ENCODE measurements at places on chromosomes 16 and 17. TPM values are rescaled to one million over a fixed set of nuclear protein-coding genes. Genes with fewer than 3 reads are reported as not detected.
A peak's percentile ranks its signal among the peaks of the same experiment; 100 is the strongest.

Gene TBC1D26
- total RNA-seq, result 0.32 TPM

Gene CCL7
- total RNA-seq, result not detected

Gene ST6GALNAC2
- 61.6 TPM for total RNA-seq

Gene RPS6KB1
- 36.9 TPM for total RNA-seq

DNA sequence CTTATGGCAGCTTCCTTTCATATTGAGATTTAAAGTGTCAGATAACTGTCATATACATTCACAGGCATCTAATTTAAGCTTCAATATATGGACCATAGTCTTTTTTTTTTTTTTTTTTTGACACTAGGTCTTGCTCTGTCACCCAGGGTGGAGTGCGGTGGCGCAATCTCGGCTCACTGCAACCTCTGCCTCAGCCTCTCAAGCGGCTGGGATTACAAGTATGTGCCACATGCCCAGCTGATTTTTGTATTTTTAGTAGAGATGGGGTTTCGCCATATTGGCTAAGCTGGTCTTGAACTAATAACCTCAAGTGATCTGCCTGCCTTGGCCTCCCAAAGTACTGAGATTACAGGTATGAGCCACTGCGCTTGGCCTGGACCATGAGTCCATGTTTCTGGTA lies 13.6 kb downstream of the CEP95 start:
- DNase-seq, result no peak

GRCh38 chr17:7854078-7854777 lies 638 bp upstream of the TMEM88 start:
- DNase-seq, result peak; percentile 52

DNA sequence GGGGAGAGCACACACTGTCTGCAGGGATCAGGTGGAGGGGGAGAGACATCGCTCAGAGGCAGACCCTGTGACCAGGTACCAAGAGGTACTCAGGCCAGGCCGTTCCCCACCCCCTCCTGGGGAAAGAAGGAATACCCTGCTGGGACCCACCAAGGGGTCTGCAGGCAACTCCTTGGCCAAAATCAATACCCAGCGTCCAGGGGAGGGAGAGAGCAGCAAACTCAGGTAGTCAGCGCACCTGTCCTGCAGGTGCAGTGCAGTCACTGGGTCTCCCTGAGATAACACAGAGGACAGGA lies 57.5 kb upstream of the DOC2B start:
- peak; percentile 3 for DNase-seq

- DNase-seq, result no peak
These were observed 28.3 kb upstream of the MYH10 start for GRCh38 chr17:8658810-8659209.

DNA sequence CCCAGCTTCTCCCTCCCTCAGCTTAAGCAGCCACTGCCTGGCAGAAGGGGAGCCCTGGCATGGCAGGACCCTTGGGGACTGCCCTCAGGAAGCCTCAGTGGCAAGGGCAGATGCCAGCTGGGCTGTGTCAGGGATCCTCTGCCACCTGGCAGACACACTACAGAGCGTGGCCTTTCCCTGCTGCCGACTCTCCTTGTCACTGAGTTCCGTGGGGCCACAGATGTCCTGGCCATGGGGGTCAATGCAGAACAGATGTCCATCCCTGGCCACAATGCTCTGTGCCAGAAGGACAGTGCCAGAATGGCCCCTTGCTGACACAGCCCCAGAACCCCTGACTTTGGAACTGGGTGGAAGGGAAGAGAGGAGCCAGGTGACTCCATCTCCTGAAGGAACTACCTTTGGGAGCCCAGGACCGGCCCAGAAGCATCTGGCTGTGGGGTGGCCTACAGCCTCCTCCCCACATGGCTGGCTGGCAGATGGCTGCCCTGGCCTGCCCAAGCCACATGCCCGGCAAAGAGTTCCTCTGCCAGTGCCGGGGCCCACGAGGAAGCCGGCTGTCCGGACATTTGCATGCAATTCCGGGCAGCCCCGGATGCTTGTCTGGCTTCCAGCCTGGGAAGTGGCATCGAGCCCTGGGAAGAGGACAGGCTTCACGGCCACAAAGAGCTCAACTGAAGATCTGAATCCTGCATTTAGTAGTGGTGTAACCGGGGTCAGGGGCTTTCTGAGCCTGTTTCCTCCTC lies 24.1 kb downstream of the NPTX1 start:
- no peak for DNase-seq

DNA sequence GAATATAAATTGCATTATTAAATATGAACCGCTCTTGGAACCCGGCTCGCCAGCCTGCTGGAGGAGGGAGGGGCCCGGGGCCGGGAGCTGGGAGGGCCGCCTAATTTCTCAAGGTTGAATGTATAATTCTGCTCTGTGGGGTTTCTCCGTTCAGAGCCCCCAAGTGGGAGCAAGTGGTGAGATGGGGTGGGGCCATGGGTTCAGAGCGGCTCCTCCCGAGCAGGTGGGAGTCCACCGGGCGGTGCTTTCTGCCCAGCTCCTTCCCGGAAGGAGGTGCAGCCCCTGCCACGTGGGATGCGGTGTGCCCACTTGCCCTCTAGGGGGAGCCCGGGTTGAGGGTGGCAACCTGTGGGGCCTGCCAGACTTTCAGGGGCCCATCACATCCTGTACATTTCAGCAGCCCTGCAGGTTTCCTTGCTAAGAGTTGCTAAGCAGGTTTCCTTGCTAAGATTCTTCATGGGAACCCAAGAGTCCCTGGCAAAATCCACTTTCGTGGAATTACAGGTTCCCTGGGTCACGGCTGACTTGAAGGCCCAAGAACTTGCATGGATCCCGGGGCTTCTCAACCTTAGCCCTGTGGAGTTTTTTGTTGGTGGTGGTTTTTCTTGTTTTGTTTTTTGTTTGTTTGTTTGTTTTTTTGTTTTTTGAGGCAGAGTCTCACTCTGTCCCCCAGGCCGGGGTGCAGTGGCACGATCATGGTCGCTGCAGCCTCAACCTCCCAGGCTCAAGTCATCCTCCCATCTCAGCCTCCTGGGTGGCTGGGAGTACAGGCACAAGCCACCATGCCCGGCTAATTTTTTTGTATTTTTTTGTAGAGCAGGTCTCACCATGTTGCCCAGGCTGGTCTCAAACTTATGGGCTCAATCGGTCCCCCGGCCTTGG lies 196.7 kb upstream of the GSE1 start:
- DNase-seq, result peak; percentile 53

- no peak for DNase-seq
These were observed 48.9 kb upstream of the LHX1 start for GRCh38 chr17:36888236-36888951.
